Prostate gland (tissue), 2 donors: ENCODE measurements at places on chromosomes 2 and 18.

DNA sequence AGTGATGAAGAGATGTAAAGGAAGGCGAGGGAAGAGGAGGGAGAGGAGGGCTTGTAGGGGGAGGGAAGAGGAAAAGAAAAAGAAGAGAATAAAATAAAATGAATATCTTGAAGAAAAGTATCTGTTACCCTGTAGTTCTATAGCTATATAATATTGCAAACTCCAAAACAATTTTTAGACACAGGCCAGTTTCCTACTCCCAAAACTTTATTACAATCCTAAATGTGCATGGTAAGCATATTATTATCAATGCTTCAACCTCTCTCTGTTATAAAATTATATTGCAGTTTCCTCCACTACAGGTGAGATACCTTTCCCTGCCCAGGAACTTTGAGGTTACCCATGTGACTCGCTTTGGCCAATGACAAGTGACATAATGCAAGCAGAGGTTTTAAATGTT, 1351.6 kb upstream of the NRXN1 start:
- DNase-seq: no peak

DNA sequence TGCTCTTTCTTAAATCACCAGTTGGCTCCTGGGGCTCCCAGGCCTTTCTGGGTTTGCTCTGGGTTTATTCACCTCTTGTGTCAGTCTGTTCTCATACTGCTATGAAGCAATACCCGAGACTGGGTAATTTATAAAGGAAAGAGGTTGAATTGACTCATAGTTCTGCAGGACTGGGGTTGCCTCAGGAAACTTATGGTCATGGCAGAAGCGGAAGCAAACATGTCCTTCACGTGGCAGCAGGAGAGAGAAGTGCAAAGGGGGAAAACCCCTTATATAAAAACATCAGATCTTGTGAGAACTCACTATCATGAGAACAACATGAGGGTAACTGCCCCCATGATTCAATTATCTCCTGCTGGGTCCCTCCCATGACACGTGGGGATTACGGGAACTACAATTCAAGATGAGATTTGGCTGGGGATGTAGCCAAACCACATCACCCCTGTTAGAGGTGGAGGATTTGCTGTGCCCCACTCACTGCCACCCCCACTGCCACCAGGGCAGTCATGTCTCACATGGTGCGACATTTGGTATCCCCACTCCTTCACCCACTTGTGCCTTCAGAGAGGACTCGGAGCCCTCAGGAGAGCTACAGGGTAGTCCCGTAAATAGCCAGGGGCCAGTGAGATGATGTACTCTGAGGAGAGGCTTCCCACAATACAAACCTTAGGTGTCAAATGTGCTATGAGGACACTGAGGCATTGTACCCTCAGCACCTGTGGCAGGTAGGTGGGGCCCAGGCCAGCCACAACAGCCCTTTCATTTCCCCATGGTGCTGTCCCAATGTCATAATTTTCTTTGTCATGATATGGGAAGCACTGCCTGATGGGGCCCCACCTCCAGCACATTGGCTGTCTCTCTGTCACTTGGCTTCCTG, 35.7 kb downstream of the CDC42EP3 start:
- no peak for DNase-seq

DNA sequence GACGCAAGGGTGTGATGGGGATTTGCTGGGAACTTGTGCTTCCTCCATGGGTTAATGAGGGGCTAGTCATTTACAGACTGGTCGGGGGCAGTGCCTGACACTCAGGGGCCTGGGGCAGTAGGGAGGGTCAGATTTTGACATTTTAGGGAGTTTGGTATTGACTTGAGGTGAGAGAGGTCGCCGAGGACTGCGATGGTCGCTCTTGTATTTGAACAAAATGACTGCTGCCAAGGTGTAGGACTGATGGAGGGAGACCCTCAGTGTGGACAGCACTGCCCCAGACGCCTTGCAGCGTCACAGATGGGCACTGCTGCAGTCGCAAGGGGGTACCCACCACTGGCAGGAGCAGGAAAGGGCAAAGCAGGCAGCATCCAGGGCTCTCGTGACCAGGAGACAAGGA, 182.9 kb downstream of the RTP5 start:
- DNase-seq: no peak

GRCh38 chr2:71929482-71929772, 218.2 kb downstream of the CYP26B1 start:
- no peak for DNase-seq
